ENCODE measurements at places on chromosomes 3 and 15. TPM values are rescaled to one million over a fixed set of nuclear protein-coding genes. Genes with fewer than 3 reads are reported as not detected.

- no peak for DNase-seq
These were observed 42.1 kb downstream of the VGLL4 start for GRCh38 chr3:11601446-11602238.

- DNase-seq, result no peak
These were observed 31.8 kb downstream of the CCNL1 start for GRCh38 chr3:157127831-157128767.

GRCh38 chr15:42042602-42043400 lies 22.0 kb upstream of the PLA2G4E start:
- no peak for DNase-seq

The FBXL22 gene
- total RNA-seq, result not detected

The ITIH4 gene
- 1.4 TPM for total RNA-seq
